GM12865 (cell line): ENCODE measurements at places on chromosomes 6 and 20.

- DNase-seq = no peak
These were observed 47.1 kb downstream of the HNF4A start for GRCh38 chr20:44402391-44403193.

DNA sequence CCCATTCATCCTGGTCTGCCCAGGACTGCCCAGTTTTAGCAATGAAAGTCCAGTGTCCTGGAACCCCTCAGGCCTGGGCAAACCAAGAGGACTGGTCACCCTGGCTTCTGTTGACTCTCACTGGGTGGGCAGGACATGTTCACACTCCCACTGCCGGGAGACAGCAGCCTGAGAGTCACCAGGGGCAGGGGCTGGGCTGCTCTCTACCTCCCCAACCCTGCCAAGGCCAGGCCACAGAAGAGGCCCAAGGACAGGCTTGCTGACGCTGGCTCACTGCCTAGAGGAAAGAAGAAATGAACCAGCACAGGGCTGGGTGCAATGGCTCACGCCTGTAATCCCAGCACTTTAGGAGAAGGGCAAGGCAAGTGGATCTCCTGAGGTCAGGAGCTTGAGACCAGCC is 36.9 kb downstream of the C20orf203 start:
- no peak for DNase-seq

DNA sequence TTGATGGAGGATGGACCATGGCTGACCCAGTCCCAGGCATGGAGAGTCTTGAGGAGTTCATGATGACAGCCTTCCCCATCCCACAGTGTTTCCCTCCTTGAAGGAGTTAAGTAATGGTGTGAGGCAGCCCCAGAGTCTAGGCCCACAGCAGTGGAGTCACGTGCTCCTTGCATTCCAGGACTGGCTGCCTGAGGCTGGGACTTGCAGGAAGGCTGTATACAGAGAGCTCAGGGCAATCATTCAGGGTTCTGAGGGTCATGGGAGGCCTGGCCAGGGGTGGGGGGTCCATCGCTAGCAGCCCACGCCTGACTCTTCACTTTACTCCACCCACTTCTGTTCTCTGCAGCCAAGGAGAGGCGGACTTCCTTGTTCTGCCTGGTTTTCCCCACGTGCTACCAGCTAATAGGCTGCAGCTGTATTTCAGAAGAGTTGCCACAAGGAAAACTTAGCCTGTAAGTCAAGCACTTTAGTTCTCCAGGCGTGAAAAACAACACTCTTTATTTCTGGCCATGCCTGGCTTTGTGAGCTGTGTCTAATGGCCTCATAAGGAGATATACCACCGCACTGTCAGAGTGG is 272.5 kb downstream of the DHX35 start:
- DNase-seq = no peak

GRCh38 chr6:170056278-170056711 is 234.6 kb downstream of the DLL1 start:
- DNase-seq = no peak

- DNase-seq = no peak
These were observed 55.1 kb upstream of the APCDD1L start for GRCh38 chr20:58570204-58570859.

- DNase-seq = no peak
These were observed 6.5 kb upstream of the PERP start for GRCh38 chr6:138113588-138114210.

GRCh38 chr6:79431537-79431933 is 105.7 kb downstream of the LCA5 start:
- DNase-seq = peak; percentile 25
